ENCODE measurements at places on chromosomes 5 and 9.

GRCh38 chr5:25451294-25451693 is 806.5 kb upstream of the CDH10 start:
- DNase-seq: no peak

DNA sequence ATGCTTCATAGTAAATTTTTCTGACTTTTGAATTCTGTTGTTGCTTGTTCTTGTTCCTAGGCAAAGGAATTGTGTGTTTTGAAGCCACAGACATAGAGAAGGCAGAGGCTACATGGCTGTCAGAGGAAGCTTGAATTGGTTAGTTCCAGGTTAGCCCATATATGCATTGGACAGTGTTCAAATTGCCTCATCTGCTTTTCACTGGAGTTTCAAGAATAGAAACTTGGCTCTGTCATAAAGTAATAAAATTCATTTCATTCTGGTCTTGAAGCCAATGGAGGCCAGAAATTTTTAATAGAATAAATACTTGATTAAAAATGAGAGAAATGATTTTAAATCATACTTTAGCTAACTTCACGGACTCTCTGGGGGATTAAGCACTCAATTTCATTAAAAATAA is 178.0 kb downstream of the YIPF5 start:
- no peak for DNase-seq

- no peak for DNase-seq
Observed at GRCh38 chr5:177312649-177313181, 1.0 kb upstream of the MXD3 start.

DNA sequence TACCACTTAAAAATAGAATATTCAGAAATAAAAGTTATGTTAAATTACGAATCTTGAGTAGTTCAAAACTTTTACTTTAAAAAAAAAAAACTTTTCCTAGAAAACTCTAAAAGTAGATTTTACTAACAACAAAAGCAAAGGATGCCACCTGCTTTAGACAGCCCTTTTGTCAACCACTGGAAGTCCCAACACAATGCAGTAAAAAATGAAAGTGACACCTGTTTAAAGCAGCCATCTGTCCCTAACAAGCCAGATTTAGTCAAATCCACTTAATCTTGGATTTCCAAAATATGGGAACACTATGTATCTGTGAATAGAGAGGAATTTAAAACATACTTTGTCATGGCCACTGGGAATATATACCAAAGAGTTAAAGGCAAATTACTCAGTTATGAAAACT is 3.8 kb downstream of the RFX3 start:
- DNase-seq: no peak

DNA sequence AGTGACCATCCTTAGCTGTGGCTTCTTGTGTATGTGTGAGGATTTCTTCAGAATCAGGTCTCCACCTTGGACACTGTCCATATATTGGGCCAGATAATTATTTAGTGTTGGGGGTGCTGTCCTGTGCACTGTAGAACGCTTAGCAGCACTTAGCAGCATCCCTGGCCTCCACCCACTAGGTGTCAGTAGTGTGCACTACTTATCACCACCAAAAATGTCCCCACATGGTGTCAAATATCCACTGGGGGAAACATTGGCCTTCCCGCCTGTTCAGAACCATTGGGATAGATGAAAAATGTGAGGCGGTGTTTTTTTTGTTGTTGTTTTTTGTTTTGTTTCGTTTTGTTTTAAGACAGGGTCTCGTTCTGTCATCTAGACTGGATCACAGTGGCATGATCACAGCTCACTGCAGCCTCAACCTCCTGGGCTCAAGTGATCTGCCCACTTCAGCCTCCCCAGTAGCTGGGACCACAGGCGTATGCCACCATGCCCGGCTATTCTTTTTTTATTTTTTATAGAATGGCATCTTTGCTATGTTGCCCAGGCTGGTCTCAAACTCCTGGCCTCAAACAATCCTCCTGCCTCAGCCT is 67.7 kb downstream of the TENT4A start:
- no peak for DNase-seq

Data from activated CD8-positive, alpha-beta memory T cell treated with anti-CD3 and anti-CD28 coated beads for 24 hours (primary cell).